ENCODE measurements at places on chromosomes 3 and 15. TPM values are rescaled to one million over a fixed set of nuclear protein-coding genes. Genes with fewer than 3 reads are reported as not detected.
A peak's percentile ranks its signal among the peaks of the same experiment; 100 is the strongest.

The CHRNA7 gene
- polyA plus RNA-seq = not detected

The IGSF10 gene
- polyA plus RNA-seq = not detected

The LRRIQ4 gene
- not detected for polyA plus RNA-seq

The GOLGA8R gene
- not detected for polyA plus RNA-seq

The TMEM40 gene
- not detected for polyA plus RNA-seq

The KNG1 gene
- polyA plus RNA-seq = not detected

The CLDN16 gene
- polyA plus RNA-seq = not detected

The SAMMSON gene
- polyA plus RNA-seq = not detected

The TEX9 gene
- 0.25 TPM for polyA plus RNA-seq

The GCHFR gene
- 114 TPM for polyA plus RNA-seq

The CCDC54 gene
- polyA plus RNA-seq = 0.14 TPM

DNA sequence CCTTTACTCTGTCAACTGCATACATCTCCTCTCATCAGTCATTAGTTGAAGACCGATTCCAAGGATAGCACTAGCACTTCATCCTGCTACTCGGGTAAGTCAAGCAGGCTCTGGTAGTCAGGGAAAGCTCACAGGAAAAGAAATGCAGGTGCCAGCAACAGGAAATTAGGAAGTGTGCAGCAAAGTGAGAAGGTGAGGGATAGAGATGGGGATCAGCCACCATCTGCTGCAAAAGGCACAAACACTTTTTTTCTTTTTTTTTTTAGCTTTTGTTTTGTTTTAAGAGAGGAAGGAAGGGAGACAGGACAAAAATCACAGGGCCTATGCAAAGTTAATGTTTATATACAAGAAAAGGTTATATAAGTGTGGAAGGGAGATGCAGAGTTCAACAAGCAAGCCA, 9.0 kb upstream of the BTLA start:
- no peak overlapping the region for H3K27ac ChIP-seq
- DNase-seq = no peak
- H3K36me3 ChIP-seq = no peaks in the 10 kb centered on the region
- H3K4me1 ChIP-seq = no peaks in the 10 kb centered on the region
- no peak overlapping the region for H3K4me3 ChIP-seq
- H3K27me3 ChIP-seq = no peaks in the 10 kb centered on the region

DNA sequence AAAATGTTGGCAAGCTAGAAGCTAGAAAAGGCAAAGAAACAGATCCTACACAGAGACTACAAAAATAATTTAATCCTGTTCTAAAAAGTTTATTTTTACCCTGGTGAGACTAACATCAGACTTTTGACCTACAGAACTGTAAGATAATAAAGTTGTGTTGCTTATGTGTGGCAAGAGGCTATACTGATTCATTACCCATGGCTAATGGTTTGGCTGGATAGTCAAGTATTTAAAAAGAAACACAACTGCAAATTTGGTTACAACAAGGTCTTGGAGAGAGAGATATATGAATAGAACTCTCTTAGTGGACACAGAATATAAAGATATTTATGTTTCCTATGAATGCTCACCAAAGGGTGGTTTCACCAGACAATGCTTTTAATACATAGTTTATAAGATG, 364.2 kb upstream of the PLSCR5 start:
- no peak for DNase-seq
- no peak overlapping the region for H3K27ac ChIP-seq
- H3K36me3 ChIP-seq = no peaks in the 10 kb centered on the region
- H3K4me1 ChIP-seq = no peaks in the 10 kb centered on the region
- no peak overlapping the region for H3K4me3 ChIP-seq

- H3K36me3 ChIP-seq = no peaks in the 10 kb centered on the region
- peak overlapping the region; percentile 45 for H3K27ac ChIP-seq
- peaks cover 94% of the 10 kb centered on the region for H3K4me1 ChIP-seq
- H3K27me3 ChIP-seq = no peaks in the 10 kb centered on the region
- DNase-seq = peak; percentile 45
Observed at GRCh38 chr15:78061963-78062427, 15.5 kb downstream of the TBC1D2B start.

- no peak for DNase-seq
- H3K27me3 ChIP-seq = no peaks in the 10 kb centered on the region
- no peaks in the 10 kb centered on the region for H3K36me3 ChIP-seq
- H3K27ac ChIP-seq = no peak overlapping the region
- H3K4me3 ChIP-seq = no peak overlapping the region
Observed at GRCh38 chr3:81958972-81959640, 197.7 kb upstream of the GBE1 start.

GRCh38 chr3:12926660-12927059, 85.3 kb upstream of the RPL32 start:
- peaks cover 4% of the 10 kb centered on the region for H3K4me1 ChIP-seq
- no peaks in the 10 kb centered on the region for H3K27me3 ChIP-seq
- no peak overlapping the region for H3K4me3 ChIP-seq
- peaks cover 38% of the 10 kb centered on the region for H3K36me3 ChIP-seq
- no peak for DNase-seq

- peaks cover 4% of the 10 kb centered on the region for H3K27me3 ChIP-seq
- H3K36me3 ChIP-seq = no peaks in the 10 kb centered on the region
- H3K4me1 ChIP-seq = no peaks in the 10 kb centered on the region
- no peak overlapping the region for H3K4me3 ChIP-seq
- DNase-seq = no peak
Observed at GRCh38 chr15:73387507-73388255, 18.9 kb upstream of the HCN4 start.

DNA sequence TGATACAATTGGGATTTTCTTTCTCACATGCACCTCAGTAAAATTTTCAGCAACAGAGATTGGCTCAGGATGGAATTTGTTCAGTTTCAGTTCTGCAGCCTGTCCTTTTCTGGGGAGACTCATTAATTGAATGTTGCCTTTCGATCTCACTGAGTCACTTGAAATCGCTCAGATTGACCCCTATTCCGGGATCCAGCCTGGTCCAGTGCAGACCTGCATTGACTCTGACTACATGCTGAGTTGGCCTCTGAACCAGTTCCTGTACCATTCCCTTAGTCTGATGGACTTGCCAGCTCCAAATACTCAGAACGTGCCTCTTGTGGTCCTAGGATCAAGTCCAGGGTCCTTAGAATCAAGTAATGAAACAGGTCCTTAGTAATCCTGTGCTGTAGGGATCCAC, 9.4 kb downstream of the IGF1R start:
- no peak overlapping the region for H3K4me3 ChIP-seq
- no peaks in the 10 kb centered on the region for H3K36me3 ChIP-seq

GRCh38 chr15:77874063-77874462, 203.4 kb downstream of the TBC1D2B start:
- H3K27ac ChIP-seq = no peak overlapping the region
- no peaks in the 10 kb centered on the region for H3K27me3 ChIP-seq
- DNase-seq = no peak
- H3K4me3 ChIP-seq = no peak overlapping the region
- H3K36me3 ChIP-seq = no peaks in the 10 kb centered on the region
- H3K4me1 ChIP-seq = no peaks in the 10 kb centered on the region

DNA sequence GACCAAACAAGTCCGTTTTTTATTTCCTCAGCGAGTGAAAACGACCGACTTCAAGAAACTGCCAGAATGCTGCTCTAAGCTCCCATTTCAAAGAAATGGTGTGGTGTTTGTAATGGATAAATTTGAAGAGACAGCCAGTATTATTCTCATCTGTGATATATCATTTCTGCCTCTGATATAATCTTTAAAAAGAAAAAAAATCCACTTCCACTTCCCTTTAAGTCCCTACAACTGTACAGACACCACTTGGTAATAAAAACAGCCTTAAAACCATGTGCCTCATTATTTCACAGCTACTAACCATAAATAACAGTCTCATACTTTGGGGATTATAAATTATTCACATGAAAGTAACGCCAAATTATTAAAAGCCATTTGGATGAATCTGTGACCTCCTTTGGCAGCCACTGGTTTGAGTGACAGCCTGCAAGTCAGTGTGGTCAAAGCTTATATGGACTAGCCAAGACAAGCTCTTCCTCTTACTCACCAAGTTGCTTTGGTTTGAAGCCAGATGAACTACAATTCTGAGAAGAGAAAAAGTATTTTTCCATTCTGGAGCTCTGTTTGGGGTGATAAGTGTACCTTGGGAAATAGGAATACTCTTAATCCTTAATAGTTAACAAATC, 168.0 kb downstream of the SHOX2 start:
- no peak overlapping the region for H3K27ac ChIP-seq
- no peaks in the 10 kb centered on the region for H3K36me3 ChIP-seq
- no peak for DNase-seq
- no peak overlapping the region for H3K4me3 ChIP-seq
- H3K27me3 ChIP-seq = no peaks in the 10 kb centered on the region

DNA sequence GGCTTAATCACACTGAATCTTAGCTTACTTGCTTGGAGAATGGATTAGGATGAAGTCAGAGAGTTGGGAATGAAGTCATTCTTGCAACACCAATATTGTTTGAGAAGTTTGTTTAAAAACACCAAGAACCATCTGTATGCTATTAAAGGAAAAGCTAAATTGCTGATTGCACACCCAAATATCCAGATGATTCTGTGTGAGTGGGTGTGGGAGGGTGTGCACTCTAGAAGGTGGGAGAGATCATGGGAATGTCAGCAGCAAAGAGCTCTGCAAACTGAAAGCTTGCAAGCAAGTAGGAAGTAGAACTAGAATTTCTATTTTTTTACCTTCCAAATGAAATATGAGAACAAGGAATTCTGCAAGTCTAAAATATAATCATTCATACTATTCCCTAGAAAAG, 364.9 kb downstream of the NR2F2 start:
- no peak for DNase-seq
- no peaks in the 10 kb centered on the region for H3K4me1 ChIP-seq
- H3K27me3 ChIP-seq = no peaks in the 10 kb centered on the region
- H3K27ac ChIP-seq = no peak overlapping the region
- H3K36me3 ChIP-seq = no peaks in the 10 kb centered on the region

- no peaks in the 10 kb centered on the region for H3K36me3 ChIP-seq
- H3K27me3 ChIP-seq = no peaks in the 10 kb centered on the region
- DNase-seq = no peak
- no peak overlapping the region for H3K27ac ChIP-seq
- H3K4me1 ChIP-seq = no peaks in the 10 kb centered on the region
- H3K4me3 ChIP-seq = no peak overlapping the region
Observed at GRCh38 chr3:14563946-14564539, 23.9 kb upstream of the GRIP2 start.

GRCh38 chr15:82858932-82859331, 49.5 kb downstream of the WHAMM start:
- no peaks in the 10 kb centered on the region for H3K27me3 ChIP-seq
- H3K36me3 ChIP-seq = no peaks in the 10 kb centered on the region
- DNase-seq = no peak
- no peak overlapping the region for H3K4me3 ChIP-seq
- no peak overlapping the region for H3K27ac ChIP-seq
- no peaks in the 10 kb centered on the region for H3K4me1 ChIP-seq

- H3K27me3 ChIP-seq = no peaks in the 10 kb centered on the region
- no peaks in the 10 kb centered on the region for H3K36me3 ChIP-seq
- H3K4me1 ChIP-seq = no peaks in the 10 kb centered on the region
- H3K4me3 ChIP-seq = no peak overlapping the region
Observed at GRCh38 chr3:78754066-78754743, 1013.6 kb downstream of the ROBO1 start.

- no peaks in the 10 kb centered on the region for H3K27me3 ChIP-seq
- no peaks in the 10 kb centered on the region for H3K36me3 ChIP-seq
- DNase-seq = no peak
- H3K4me3 ChIP-seq = no peak overlapping the region
Observed at GRCh38 chr3:172210355-172210754, 171.0 kb downstream of the FNDC3B start.

- DNase-seq = no peak
- no peaks in the 10 kb centered on the region for H3K4me1 ChIP-seq
- H3K27me3 ChIP-seq = no peaks in the 10 kb centered on the region
- H3K36me3 ChIP-seq = no peaks in the 10 kb centered on the region
Observed at GRCh38 chr3:171825222-171825828, 15.0 kb upstream of the PLD1 start.

DNA sequence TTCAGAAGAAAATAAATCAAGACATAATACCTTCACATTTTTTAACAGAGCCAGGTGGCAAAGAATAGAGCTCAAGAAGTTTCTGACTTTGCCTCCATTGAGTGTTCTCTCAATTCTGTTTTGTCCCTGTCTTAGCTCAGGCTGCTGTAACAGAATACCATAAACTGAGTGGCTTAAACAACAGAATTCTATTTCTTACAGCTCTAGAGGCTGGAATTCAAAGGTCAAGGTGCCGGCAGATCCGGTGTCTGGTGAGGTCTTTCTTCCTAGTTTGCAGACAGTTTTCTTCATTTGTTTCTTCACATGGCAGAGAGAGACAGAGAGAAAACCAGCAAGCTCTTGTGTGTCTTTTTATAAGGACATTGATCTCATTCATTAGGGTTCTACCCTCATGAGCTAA, 25.6 kb downstream of the IQCH start:
- H3K4me3 ChIP-seq = no peak overlapping the region
- H3K27me3 ChIP-seq = no peaks in the 10 kb centered on the region
- no peak overlapping the region for H3K27ac ChIP-seq
- DNase-seq = no peak
- H3K4me1 ChIP-seq = no peaks in the 10 kb centered on the region

GRCh38 chr3:49745986-49746385, 22.2 kb upstream of the GMPPB start:
- no peak overlapping the region for H3K4me3 ChIP-seq
- H3K4me1 ChIP-seq = no peaks in the 10 kb centered on the region
- no peaks in the 10 kb centered on the region for H3K36me3 ChIP-seq
- H3K27me3 ChIP-seq = no peaks in the 10 kb centered on the region
- no peak overlapping the region for H3K27ac ChIP-seq
- no peak for DNase-seq

- no peak overlapping the region for H3K4me3 ChIP-seq
- no peak for DNase-seq
- H3K36me3 ChIP-seq = no peaks in the 10 kb centered on the region
- no peak overlapping the region for H3K27ac ChIP-seq
- no peaks in the 10 kb centered on the region for H3K4me1 ChIP-seq
Observed at GRCh38 chr15:52858782-52859176, 68.6 kb upstream of the ONECUT1 start.

DNA sequence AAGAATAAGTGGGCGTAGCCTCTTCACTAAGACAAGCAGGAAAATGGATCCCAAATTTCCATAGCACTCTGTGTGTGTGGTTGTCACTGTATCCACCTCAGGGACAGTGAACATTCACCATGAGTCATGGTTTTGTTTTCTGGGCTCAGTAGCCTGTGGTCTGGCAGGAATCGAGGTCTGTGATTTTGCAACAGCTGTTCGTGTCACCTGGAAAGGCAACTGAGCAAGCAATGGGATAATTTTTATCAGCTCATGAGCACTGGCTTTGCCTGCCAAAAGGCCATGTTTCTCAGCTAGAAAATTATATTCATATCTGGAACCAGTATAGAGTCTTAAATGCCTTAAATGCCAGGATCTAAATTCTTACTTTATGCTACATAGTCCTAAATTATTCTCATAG, 60.9 kb downstream of the STRIT1 start:
- no peak overlapping the region for H3K4me3 ChIP-seq
- H3K4me1 ChIP-seq = no peaks in the 10 kb centered on the region
- no peak for DNase-seq

- H3K4me3 ChIP-seq = no peak overlapping the region
- H3K27ac ChIP-seq = no peak overlapping the region
Observed at GRCh38 chr3:38829404-38829803, 13.4 kb upstream of the SCN10A start.

All from CD8-positive, alpha-beta memory T cell (primary cell).